Chondrocyte (in vitro differentiated cells): ENCODE measurements at places on chromosomes 2 and 18. TPM values are rescaled to one million over a fixed set of nuclear protein-coding genes. Genes with fewer than 3 reads are reported as not detected.

DNA sequence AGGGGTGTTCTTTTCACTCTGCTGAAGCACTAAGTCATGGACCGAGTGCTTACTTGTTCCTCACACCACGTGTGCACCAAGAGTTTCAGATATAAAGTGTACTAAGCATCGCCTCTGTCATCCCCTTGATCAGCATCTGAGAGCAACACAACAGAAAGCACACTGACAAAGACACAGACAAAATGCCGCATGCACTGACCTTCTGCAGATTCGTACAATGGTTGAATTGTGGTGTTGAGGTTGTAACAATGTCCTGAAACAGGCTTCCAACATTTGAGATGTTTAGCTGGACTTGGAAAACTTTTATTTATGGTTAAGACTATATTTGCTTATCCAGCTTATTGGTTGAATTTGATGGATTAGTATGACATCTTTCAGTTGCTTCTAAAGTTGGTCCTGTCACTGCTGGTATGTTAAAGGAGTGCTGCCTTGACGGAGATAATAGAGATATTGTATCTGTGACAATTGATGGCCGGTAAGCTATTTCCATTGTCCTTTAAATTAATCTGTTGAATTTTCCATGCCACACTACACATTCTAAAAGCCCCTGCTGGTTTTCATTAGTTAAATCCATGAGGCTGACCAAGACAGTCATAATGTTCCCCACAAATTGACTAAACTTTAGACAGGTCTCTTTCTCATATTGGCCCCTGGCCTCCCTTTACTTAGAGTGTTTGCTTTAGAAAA lies 99.9 kb downstream of the CBLN2 start:
- no peaks in the 10 kb centered on the region for H3K4me1 ChIP-seq
- H3K27ac ChIP-seq: no peak overlapping the region
- no peak for DNase-seq

GRCh38 chr18:6886797-6887330 lies 157.3 kb downstream of the ARHGAP28 start:
- H3K27me3 ChIP-seq: no peaks in the 10 kb centered on the region
- no peak for DNase-seq
- peaks cover 15% of the 10 kb centered on the region for H3K36me3 ChIP-seq
- peaks cover 8% of the 10 kb centered on the region for H3K4me1 ChIP-seq
- no peak overlapping the region for H3K4me3 ChIP-seq
- H3K27ac ChIP-seq: no peak overlapping the region

DNA sequence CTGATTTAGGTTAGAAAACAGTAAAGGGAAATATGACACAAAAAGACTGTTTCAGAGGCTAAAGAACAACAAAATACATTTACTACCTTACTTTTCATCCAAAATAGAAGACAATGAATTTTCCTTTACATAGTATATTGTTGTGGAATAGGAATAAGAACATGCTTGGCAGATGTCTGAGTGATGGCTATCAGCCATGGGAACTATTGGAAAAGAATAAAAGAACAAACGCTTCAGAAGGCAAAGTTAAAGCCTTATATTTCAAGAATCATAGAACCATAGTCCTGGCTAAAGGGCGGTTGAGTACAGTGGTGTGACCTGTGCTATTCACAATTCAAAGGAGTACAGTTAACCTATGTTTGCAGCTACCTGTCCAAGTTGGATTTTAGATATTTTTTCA lies 73.9 kb upstream of the NRXN1 start:
- H3K27ac ChIP-seq: no peak overlapping the region
- H3K36me3 ChIP-seq: no peaks in the 10 kb centered on the region
- no peak for DNase-seq
- no peak overlapping the region for H3K4me3 ChIP-seq
- H3K27me3 ChIP-seq: peaks cover 5% of the 10 kb centered on the region
- peaks cover 5% of the 10 kb centered on the region for H3K4me1 ChIP-seq

The XRCC5 gene
- 154 to 236 TPM (median 158 TPM) in 3 replicates for total RNA-seq

The DDX1 gene
- total RNA-seq: 82.2 to 103 TPM (median 89.9 TPM) in 3 replicates
